ENCODE measurements at places on chromosomes 3 and 15.

DNA sequence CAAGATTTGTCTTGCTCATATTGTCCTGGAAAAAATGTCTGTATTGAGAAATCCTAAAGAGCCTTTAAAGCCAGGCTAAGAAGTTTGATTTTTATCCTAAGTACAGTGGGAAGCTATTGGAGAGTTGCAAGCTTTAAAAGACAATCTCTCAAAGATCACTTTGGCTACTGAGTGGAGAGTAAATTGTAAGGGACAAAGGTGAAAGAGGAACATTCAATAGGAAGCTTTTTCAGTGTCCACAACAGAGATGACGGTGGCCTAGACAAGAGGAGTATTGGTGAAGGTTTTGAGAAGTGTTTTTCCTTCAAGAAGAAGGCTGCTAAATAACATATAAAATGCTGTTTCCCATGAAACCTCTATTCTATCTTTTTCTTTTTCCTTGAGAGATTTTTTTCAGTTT is 249.5 kb upstream of the IL12A start:
- H3K4me1 ChIP-seq = peaks cover 57% of the 10 kb centered on the region
- H3K4me3 ChIP-seq = no peak overlapping the region
- H3K36me3 ChIP-seq = peaks cover 43% of the 10 kb centered on the region
- no peak for DNase-seq
- H3K27ac ChIP-seq = no peak overlapping the region

DNA sequence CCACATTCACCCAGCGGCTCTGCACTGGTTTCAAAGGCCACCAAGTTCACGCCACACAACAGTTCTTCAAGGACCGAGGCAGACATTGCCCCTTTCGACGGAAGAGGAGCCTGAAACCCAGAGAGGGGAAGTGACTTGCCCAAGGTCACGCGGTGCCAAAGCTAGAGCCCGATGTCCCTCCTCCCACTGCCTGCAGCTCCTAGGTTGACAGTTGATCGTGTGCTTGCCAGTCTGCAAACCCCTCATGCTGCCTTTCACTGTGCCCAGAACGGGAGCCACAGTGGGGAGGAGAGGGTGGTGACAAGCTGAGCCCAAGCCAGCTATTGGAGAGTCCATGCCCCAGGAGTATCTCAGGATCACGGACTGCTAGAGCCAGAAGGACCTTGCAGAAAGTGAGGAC is 230.9 kb downstream of the XXYLT1 start:
- DNase-seq = no peak
- H3K4me3 ChIP-seq = no peak overlapping the region
- no peaks in the 10 kb centered on the region for H3K4me1 ChIP-seq
- no peak overlapping the region for H3K27ac ChIP-seq

DNA sequence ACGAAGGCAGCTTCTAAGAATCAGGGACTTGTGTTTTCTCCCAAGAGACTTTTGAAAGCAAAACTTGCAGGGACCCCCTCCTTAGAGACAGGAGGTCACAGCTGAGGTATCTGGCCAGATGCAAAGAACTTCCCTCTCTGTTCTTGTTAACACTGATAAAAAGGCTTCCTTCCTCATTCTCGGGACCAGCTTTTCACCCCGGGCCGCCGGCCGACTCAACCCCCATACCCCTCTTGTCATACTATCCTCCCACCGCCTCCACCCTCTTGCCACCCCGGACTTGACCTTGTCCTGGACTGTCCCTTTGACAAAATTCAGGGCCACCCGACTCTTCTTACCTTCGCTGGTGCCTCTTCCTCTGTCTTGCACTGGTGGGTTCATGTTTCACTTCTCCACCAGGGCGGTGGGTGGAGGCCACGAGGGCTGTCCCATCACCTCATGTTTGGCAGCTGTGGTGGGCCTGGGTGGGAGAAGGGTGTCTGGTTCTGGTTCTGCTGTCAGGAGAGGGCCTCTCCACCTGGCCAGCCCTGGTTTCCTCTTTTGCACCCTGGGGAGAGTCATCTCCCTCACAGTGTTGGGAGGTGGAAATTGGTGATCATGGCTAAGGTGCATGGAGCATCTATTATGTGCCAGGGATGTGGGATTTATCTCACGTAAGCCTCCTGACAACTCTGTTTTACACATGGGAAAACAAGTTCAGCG is 32.5 kb downstream of the BHLHE40 start:
- H3K4me3 ChIP-seq = no peak overlapping the region
- H3K36me3 ChIP-seq = no peaks in the 10 kb centered on the region
- peaks cover 55% of the 10 kb centered on the region for H3K4me1 ChIP-seq

GRCh38 chr3:63860776-63861175 is 2.8 kb downstream of the THOC7 start:
- peaks cover 7% of the 10 kb centered on the region for H3K36me3 ChIP-seq
- H3K27ac ChIP-seq = no peak overlapping the region
- peaks cover 57% of the 10 kb centered on the region for H3K4me1 ChIP-seq
- DNase-seq = no peak
- H3K27me3 ChIP-seq = peaks cover 5% of the 10 kb centered on the region
- no peak overlapping the region for H3K4me3 ChIP-seq

GRCh38 chr15:90885432-90886290 is 1.4 kb downstream of the FES start:
- no peak for DNase-seq
- no peak overlapping the region for H3K4me3 ChIP-seq
- H3K27ac ChIP-seq = no peak overlapping the region
- no peaks in the 10 kb centered on the region for H3K36me3 ChIP-seq
- H3K4me1 ChIP-seq = peaks cover 10% of the 10 kb centered on the region

DNA sequence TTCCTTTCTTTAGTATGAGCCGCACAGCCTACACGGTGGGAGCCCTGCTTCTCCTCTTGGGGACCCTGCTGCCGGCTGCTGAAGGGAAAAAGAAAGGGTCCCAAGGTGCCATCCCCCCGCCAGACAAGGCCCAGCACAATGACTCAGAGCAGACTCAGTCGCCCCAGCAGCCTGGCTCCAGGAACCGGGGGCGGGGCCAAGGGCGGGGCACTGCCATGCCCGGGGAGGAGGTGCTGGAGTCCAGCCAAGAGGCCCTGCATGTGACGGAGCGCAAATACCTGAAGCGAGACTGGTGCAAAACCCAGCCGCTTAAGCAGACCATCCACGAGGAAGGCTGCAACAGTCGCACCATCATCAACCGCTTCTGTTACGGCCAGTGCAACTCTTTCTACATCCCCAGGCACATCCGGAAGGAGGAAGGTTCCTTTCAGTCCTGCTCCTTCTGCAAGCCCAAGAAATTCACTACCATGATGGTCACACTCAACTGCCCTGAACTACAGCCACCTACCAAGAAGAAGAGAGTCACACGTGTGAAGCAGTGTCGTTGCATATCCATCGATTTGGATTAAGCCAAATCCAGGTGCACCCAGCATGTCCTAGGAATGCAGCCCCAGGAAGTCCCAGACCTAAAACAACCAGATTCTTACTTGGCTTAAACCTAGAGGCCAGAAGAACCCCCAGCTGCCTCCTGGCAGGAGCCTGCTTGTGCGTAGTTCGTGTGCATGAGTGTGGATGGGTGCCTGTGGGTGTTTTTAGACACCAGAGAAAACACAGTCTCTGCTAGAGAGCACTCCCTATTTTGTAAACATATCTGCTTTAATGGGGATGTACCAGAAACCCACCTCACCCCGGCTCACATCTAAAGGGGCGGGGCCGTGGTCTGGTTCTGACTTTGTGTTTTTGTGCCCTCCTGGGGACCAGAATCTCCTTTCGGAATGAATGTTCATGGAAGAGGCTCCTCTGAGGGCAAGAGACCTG is 13.2 kb downstream of the GREM1 start:
- peaks cover 99% of the 10 kb centered on the region for H3K36me3 ChIP-seq
- H3K4me3 ChIP-seq = peak overlapping the region; percentile 72
- DNase-seq = no peak
- peaks cover 72% of the 10 kb centered on the region for H3K27me3 ChIP-seq
- H3K4me1 ChIP-seq = peaks cover 99% of the 10 kb centered on the region
- peak overlapping the region; percentile 96 for H3K27ac ChIP-seq

DNA sequence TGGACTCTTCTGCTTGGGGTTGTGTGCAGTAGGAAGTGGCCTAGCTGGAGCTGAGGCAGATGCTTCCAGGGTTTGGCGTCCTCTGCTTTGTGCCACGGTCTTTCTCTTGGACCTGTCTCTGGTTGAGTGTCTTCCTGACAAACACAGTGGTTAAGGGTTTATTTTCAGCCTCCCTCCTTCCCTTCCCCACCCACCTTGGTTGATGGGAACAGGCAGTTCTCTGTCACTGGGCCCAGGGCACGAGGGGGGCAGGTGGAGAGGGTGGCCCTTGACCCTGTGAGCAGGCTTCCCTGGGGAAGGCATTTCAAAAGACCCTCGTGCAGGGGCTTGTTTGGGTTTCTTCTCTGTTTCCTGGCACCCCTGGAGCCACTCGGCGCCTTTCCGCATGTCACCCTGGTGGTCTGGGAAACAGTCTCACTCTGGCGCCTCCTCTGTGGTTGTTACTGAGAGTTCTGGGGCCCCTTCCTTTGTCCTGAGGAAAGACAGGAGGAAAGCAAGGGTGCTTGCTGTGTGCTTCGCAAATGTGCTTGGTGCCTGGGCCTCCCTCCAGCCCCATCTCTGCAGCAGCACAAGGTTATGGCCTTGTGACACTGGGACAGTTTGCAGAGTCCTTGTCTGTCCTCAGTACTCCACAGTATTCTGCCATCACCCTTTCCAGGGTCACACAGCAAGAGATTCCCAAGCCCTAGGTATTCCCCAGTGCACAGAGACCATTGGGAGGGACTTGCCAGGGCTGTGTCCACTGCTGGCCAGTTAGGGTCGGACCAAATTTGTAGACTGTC is 10.3 kb upstream of the STAB1 start:
- no peak for DNase-seq
- H3K27ac ChIP-seq = no peak overlapping the region
- peaks cover 2% of the 10 kb centered on the region for H3K27me3 ChIP-seq
- H3K4me3 ChIP-seq = no peak overlapping the region

DNA sequence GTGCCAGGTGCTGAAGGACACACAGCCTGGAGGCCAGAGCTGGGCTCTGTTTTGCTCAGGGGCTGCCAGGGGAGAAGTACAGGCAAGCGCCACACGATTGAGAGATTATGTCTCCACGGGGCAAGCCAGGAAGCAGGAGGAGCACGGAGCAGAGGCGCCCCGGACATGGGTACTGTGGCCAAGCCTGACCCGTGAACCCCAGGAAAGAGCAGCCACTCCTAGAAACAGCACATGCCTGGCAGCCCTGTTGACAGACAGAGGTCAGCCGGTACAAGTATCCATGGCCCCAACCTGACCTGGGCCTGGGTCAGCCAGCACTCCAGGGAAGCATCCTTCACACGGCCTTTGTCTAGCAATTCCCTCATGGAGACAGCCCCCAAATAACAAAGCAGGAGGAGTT is 89.4 kb downstream of the ADAMTS17 start:
- no peak overlapping the region for H3K4me3 ChIP-seq
- no peaks in the 10 kb centered on the region for H3K36me3 ChIP-seq
- H3K4me1 ChIP-seq = no peaks in the 10 kb centered on the region
- no peaks in the 10 kb centered on the region for H3K27me3 ChIP-seq
- no peak for DNase-seq

- H3K27me3 ChIP-seq = no peaks in the 10 kb centered on the region
- DNase-seq = no peak
Measured at GRCh38 chr15:99185414-99186130, 63.8 kb downstream of the TTC23 start.

DNA sequence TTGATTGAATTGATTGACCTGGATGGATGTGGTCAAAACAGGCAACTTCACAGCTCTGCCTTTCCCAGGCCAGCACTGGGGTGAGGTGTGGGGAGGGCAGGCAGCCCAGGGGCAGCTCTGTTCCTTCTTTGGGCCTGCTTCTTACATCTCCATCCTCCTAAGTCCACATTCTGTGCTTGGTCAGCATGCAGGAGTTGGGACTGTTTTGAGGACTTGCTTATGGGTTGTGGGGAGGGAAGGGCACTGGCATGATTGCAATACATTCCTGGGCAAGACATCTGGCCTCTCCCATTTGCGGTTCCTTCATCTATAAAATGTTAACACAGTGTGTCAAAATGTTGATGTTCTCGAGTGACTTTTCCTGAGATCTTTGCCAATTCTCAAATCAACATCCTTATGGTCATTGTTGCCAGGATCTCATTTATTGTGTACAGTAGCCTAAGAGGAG is 84.1 kb downstream of the ST6GAL1 start:
- H3K36me3 ChIP-seq = no peaks in the 10 kb centered on the region
- peak; percentile 20 for DNase-seq
- H3K4me3 ChIP-seq = no peak overlapping the region
- peaks cover 28% of the 10 kb centered on the region for H3K4me1 ChIP-seq
- peaks cover 7% of the 10 kb centered on the region for H3K27me3 ChIP-seq
- no peak overlapping the region for H3K27ac ChIP-seq

DNA sequence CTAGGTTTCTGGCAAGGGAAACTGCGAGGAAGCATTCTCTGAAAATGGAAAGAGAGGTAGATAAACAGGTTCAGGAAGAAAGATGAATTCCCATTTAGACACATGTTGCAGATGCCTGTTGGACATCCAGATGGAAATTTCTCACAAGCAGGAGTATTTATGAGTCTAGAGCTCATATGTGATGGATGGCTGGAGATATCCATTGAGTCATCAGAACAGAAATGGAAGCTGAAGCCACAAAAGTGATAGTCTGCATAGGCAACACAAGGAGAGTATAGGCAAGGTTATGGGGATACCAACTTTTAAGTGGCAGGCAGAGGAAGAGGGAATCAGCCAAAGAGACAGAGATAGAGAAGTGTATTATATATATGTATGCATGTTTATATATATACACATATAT is 6.3 kb upstream of the RAMAC start:
- DNase-seq = no peak
- H3K4me3 ChIP-seq = no peak overlapping the region
- peaks cover under 1% of the 10 kb centered on the region for H3K4me1 ChIP-seq

DNA sequence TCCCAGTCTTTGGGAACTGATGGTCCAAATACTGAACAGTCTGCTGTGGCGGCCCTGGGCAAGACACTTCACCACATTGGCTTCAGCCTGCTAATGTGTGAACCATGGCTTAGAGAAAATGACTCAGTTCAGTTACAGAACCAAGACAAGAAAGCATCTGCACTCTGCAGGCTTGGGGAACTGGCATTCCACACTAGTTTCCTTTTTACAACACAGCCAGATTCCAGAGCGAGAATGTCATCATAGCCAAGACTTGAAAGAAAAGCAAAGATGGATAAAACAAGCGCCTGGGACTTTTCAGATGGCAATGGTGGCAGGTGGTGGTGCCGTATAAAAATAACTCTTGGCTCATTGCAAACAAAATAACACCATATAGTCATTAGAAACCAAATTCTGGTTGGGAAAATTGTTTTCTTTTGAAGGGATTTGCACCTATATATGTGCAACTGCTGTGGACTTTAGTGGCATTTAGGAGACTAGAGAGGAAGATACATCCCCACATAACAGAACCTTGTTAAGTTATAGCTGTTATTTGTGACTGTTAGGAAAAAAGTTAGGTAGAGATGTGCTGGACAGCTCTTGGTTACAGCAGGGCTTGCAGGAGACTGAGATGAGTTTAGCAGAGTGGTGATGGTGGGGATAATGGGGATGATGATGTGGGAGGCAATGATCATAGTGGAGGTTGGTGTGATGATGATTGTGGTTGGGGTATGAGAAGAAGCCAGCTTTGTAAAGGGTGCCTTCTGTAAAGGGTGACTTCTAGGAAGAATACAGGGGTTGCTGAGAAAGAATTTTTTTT is 273.6 kb downstream of the THRB start:
- H3K4me1 ChIP-seq = peaks cover 39% of the 10 kb centered on the region
- peak overlapping the region; percentile 73 for H3K27ac ChIP-seq
- no peaks in the 10 kb centered on the region for H3K36me3 ChIP-seq
- no peaks in the 10 kb centered on the region for H3K27me3 ChIP-seq

GRCh38 chr3:114005481-114005880 is 50.8 kb downstream of the CCDC191 start:
- H3K36me3 ChIP-seq = peaks cover 8% of the 10 kb centered on the region
- no peak for DNase-seq
- H3K27ac ChIP-seq = no peak overlapping the region

All from HFFc6 (cell line).